ENCODE measurements at places on chromosomes 1 and 21. TPM values are rescaled to one million over a fixed set of nuclear protein-coding genes. Genes with fewer than 3 reads are reported as not detected.
A peak's percentile ranks its signal among the peaks of the same experiment; 100 is the strongest.

DNA sequence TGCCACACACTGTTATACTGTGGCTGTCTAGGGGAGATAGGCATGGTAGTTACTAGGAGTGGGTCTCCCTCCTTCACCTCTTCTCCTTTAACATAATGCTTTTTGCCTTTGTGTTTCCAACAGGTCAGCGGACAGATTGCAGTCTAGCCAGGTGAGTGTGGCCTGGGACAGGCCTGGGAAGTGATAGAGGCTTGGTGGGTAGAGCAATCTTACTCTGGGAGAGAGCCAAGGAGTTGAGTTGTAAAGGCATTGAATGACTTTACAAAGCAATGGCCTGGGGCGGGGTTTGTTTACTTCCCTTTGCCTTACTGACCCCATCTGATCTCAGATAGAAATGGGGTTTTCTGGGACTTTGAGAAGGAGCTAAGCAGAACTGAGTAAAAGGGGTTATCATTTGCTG, 51.0 kb upstream of the IKBKE start:
- no peak for DNase-seq

- DNase-seq: peak; percentile 88
These were observed 22.0 kb downstream of the CNST start for GRCh38 chr1:246588159-246588721.

DNA sequence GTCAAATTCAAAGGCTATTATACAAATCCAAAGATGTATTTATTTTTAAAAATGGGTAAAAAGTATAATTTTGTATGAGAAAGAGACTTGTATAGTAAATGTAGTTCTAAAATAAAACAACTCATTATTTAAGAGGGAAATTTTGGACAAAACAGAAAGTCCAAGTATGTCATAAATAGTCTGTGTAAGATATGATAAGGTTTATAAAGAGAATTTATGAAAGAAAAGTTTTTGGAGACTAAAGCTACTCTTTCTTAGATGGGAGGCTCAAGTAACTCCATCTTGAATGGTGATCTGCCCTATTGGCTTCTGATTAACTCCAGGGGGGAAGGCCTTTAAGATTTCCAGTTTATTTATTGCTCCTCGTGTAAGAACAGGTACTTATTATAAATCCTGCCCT, 14.7 kb upstream of the OR2T27 start:
- DNase-seq: no peak

DNA sequence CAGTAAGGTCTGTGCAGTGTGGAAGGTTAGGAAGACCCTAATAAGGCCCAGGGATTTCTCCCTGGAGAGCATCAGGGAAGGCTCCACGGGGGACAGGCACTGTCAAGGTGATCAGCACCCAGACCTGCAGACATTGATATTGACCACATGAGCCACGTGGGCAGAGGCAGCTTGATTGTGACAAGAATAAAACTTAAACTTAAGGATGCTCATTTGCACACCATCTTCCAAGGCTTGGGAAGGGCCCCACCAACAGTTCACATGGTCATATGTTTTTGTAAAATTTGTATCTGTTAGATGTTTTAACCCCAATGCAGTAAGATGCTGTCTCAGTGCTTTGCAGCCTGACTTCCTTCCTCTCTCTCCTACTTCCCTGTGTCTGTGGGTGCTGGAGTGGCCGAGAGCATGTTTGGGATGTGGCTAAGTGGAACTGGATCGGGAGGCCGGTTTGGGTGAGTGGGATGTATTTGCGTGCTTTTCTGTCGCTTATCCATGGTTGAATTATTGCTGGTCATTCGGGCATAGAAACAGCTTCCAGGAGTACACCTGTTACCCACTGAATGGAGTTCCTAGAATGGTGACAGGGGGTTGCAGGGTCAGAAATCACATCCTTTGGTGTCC, 49.8 kb upstream of the OLIG2 start:
- no peak for DNase-seq

DNA sequence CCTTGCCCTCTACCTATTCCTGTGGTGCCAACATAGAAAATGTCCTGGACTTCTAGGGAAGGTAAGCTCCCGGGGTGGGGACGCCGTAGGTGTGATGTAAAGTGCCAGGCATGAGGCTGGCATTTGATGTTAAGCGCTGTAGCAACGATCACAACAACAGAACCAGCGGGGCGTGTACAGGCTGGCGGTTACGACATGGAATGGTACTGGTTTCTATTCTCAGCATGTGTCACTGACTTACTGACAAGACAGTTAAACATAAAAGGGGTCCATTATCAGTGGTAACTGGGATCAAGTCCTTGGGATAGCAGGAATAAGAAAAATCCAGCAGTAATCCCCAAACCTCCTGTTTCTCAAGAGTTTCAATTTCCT, 58.9 kb downstream of the TGFBR3 start:
- DNase-seq: no peak

DNA sequence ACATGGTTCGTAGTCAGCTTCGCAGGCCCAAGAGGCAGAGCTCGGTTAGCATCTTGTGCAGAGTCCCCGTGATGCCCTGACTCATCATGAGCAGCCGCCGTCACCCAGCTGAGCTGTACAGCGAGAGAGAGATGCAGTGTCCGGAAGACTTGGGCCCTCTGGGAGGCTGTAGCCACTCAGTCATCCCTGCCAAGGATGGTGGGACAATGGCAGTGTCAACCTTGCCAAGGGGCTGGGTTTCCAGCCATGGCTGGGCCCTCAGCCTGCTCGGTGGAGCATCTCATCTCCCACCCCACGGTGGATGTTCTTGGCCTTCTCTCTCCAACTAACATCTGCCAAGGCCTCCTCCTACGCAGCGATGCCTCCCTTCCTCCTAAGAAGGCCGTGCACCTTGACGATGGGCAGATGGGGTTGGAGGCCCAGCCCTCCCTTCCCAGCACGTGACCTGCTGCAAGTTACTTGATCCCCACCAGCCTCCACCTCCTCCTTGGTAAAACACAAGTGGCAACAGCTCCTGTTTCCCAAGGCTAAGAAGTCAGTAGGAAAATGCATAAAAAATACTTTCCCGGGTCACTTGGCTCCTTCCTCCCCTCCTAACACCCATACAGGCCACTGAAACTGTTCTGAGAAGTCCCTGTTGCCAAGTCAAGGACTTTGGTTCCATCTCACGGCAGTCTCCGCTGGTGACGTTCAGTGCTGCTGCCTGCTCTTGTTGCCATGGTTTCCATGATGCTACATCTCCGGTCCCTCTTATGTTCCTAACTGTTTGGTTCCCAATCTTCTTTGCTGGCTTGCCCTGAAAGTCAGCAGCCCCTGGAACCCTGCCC, 384.7 kb upstream of the VAMP3 start:
- no peak for DNase-seq

DNA sequence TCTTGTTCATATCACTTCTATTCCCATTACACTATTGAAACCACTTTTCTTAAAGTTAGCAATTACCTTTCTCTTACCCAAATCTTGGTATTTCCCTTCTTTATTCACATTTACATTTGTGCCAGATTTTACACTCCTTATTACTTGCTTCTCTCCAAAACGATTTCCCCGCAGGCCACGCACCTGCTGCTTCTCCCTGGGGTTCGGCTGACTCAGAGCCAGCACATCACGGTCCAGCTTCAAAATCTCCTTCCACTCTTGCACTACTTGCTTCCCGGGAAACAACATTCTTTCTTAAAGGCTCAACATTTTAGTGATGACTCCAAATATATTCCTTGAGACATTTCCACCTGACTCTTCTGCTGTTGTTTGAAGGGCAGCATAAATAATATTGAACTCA, 20.7 kb downstream of the LHX9 start:
- no peak for DNase-seq

- no peak for DNase-seq
These were observed 5.9 kb downstream of the AGO3 start for GRCh38 chr1:35936838-35937237.

DNA sequence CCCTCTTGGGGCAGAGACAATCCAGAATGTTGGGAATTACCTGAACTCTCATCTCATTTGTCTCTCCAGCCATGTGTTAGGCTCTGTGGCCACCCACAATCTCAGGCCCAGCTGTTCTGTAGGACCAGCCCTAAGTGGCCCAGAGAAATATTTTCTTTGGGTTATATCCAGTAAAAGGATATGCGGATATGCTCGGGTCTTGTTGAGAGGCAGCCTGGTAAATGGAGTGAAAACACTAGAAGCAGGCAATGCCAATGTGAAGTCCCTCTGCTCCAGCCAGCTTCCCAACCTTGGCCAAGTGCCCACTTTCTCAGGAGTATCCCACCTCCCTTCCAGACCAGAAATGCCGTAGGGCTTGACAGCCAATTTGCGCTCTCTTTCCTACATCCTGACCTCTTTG, 192.2 kb downstream of the ST6GALNAC3 start:
- no peak for DNase-seq

GRCh38 chr1:154193821-154194220, 1.9 kb upstream of the TPM3 start:
- no peak for DNase-seq

Gene PROX1
- total RNA-seq: 0.28 TPM

Gene MARK1
- not detected for total RNA-seq

Measured in IMR-90 (cell line).